ENCODE measurements at places on chromosomes 6 and 20. TPM values are rescaled to one million over a fixed set of nuclear protein-coding genes. Genes with fewer than 3 reads are reported as not detected.

- DNase-seq: no peak
Observed at GRCh38 chr6:133333852-133334251, 92.7 kb downstream of the EYA4 start.

DNA sequence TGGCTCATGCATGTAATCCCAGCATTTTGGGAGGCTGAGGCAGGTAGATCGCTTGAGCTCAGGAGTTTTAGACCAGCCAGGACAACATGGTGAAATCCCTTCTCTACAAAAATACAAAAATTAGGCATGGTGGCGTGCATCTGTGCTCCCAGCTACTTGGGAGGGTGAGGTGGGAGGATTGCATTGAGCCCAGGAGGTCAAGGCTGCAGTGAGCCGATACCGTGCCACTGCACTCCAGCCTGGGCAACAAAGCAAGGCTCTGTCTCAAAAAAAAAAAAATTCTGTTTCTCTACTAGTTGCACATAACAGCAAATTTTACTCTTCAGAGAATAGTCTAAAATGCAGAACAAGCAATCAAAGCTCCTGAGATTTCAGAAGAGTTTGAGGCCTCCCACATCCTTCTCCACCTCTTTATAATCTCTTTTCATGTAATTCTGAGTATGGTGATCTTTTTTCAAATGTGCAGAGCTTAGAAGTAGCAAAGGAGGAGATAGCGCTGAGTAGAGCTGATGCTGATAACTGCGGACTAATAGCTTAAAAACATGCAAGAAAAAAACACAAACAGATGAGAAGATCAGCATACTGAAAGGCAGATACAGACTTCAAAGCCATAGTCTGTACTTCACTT, 23.3 kb downstream of the LRRN4 start:
- DNase-seq: no peak

DNA sequence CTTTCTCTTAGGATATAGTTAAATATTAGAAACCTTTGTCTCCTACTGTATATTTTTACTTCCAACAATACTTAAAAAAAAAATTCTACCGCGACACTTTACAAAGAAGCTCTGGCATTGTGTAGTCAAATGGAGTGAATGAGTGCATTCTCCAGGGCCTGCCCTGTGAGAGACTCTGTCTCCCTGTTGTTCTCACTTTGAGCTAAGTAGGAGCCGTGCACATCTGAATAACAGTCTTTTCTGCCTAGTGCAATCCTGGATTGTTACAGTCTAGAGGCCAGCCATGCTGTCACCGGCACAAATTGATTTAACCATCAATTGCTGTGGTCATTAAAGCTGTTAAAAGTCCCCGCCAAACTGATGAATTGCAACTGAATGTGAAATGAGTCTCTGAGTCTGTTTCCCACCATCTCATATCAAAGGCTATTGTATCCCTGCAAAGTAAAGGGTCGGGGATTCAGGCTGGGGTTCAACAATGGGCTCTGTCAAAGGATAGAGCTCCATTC, 156.0 kb downstream of the RFPL4B start:
- no peak for DNase-seq

SEL1L2 gene
- not detected for total RNA-seq

MYCT1 gene
- not detected for total RNA-seq

DTNBP1 gene
- total RNA-seq: 73.0 TPM

SGK2 gene
- 1.7 TPM for total RNA-seq

GRCh38 chr6:118724211-118724610, 72.8 kb upstream of the CEP85L start:
- DNase-seq: peak; percentile 52

DNA sequence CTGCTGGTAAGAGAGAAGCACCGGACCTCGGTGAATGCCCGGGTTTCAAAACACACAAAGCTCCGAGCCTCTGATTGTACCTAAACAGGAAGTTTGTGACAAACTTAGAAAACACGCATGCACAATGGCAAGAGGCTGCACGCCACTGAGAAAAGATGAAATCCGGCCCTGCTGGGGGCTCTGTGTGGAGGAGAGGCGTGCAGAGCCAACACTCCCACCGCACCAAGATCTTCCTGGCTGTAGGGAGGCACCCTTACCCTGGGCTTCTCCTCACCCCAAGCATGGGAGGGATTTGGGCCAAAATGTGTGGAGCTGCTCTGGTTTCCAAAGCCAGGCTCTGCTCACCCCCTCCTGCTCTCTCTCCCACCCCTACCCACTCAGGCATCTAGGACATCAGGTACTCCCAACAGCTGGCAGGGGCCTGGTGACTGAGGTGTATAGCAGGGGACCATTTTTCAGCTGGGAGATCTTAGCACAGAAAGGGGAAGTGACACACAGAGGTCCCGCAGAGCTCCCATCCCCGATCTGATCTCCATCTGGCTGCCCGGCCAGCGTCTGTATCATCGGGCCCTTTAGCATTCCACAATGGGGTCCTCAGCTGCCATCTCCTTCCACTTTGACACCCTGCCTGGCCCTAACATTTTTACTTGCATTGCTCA, 84.2 kb downstream of the TRERF1 start:
- DNase-seq: peak; percentile 61

- no peak for DNase-seq
Observed at GRCh38 chr6:68978411-68978810, 343.3 kb downstream of the ADGRB3 start.

OOEP gene
- total RNA-seq: 0.97 TPM

GRCh38 chr6:155377061-155377460, 62.8 kb upstream of the TFB1M start:
- DNase-seq: no peak

MDFI gene
- not detected for total RNA-seq

DNA sequence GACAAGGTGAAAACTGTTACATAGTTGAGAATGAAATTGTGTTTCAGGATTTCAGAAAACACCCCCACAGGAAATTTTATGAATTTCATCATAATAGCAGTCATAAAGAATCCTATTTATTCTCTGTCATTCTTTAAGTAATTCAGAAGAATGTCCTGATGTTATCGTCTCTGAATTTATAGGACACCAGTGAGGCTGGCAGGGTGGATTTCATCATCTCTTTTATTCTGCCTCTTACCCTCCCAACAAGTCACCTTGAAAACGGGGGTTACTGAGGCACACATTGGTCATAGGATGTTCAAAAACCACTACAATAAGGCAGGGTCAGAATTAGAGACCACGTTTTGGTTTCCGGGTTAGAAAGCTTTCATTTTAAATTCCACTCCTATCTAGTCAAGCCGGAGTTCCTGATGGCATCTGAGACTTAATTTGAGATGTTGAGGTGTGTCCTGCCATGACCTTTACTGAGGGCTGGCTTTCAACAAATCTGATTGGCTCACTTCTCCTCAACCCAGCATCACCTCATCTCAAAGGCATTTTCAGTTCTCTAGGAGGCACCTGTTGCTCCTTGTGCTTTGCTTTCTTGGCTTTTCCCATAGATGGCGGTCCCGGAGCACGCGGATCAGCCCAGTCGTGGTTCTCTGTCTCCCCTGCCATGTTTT, 230.6 kb upstream of the SUPT3H start:
- no peak for DNase-seq

ATP9A gene
- 0.22 TPM for total RNA-seq

EPPIN gene
- not detected for total RNA-seq

DNA sequence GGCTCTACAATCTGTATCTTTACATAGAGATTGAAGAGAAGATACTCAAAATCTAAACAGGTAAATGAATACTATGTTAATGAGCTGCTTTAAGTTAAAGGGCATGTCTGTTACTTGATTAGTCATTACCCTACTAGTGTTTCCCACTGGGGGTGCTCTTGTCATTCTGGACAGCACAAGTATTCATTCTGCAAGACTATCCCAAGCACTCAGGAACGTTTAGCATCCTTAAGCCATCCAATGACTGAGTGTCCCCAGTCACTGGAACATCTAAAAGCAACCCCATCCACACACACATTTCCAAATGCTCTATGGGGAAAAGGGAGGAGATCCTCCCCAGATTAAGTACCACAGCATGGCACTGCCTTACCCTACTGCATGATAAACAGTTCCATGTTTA, 25.7 kb downstream of the EZR start:
- peak; percentile 68 for DNase-seq

GRCh38 chr6:16769986-16770376, 8.7 kb upstream of the ATXN1 start:
- no peak for DNase-seq

TAF8 gene
- total RNA-seq: 62.1 TPM

DNA sequence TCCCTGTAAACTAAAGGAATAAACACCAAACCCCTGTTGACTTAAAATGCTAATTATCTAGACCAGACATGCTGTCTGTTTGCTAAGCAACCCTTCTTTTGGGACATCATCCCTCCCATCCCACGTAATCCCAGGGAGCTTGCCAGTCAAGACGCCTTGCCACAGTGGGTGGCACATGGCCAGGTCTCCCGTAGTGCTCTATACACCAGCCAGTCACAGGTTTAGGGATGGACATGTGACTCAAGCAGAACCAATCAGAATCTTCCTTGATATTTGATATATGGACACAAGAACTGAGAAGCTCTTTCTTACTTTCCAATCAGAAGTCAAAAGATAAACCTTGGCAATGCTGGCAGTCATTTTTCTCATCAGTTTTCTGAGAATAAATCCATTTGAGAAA, 60.0 kb downstream of the CNKSR3 start:
- DNase-seq: no peak

DNA sequence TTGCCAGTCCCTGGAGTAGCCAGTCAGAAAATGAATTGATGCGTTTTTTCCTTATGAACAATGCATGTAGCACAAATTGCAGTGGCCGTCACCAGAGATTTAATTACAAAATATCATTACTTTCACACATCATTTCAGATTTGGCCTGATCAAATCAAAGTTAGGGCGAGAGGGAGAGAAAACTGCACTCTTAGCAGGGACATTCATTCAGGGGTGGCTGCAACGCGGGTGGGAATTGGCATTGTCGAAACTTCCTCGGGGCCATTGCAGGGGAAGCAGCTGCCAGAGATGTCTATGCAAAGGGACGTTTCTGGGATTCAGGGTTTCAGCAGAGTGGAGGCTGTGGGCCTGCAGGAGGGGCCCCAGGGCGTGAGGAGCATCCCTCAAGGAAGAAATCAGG, 76.5 kb upstream of the TOP1 start:
- no peak for DNase-seq

TRIM40 gene
- not detected for total RNA-seq

- DNase-seq: no peak
Observed at GRCh38 chr20:53527196-53527595, 66.4 kb downstream of the ZNF217 start.

DNA sequence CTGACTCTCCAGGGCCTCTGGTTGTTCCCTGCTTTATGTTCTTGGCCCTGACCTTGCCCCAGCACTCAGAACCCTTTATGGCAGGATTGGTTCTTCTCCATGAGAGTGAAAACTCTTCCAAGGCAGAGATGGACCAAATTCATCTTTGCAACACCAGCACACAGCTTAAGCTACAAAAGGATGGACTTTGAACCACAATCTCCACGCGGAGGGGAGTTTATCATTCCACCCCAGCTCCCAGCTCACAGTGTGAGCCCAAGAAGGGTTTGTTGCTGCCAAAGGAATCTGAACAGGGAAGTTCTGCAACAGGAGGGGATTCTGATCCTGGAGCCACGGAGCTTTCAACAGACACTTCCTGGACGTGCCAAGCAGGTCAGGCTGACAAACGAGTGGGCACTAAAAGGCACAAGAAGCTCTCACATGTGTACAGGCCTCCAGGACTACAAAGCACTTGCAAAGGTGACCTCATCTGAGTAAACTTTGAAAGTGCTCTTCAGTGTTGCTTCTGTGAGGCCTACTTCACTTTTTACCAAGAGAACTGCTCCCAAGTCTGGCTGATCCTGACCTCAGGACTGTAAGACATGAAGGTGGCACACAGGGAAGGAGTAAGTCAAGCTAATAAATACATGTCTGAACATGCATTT, 8.9 kb downstream of the FITM2 start:
- no peak for DNase-seq

- DNase-seq: no peak
Observed at GRCh38 chr6:141486942-141487341, 645.8 kb upstream of the GJE1 start.

POM121L2 gene
- not detected for total RNA-seq

GRCh38 chr6:114339706-114340105, 3.1 kb downstream of the HS3ST5 start:
- no peak for DNase-seq

SMLR1 gene
- not detected for total RNA-seq

- no peak for DNase-seq
Observed at GRCh38 chr6:86031713-86032112, 389.0 kb upstream of the SYNCRIP start.

- DNase-seq: no peak
Observed at GRCh38 chr20:56420028-56420427, 8.0 kb downstream of the CASS4 start.

DNA sequence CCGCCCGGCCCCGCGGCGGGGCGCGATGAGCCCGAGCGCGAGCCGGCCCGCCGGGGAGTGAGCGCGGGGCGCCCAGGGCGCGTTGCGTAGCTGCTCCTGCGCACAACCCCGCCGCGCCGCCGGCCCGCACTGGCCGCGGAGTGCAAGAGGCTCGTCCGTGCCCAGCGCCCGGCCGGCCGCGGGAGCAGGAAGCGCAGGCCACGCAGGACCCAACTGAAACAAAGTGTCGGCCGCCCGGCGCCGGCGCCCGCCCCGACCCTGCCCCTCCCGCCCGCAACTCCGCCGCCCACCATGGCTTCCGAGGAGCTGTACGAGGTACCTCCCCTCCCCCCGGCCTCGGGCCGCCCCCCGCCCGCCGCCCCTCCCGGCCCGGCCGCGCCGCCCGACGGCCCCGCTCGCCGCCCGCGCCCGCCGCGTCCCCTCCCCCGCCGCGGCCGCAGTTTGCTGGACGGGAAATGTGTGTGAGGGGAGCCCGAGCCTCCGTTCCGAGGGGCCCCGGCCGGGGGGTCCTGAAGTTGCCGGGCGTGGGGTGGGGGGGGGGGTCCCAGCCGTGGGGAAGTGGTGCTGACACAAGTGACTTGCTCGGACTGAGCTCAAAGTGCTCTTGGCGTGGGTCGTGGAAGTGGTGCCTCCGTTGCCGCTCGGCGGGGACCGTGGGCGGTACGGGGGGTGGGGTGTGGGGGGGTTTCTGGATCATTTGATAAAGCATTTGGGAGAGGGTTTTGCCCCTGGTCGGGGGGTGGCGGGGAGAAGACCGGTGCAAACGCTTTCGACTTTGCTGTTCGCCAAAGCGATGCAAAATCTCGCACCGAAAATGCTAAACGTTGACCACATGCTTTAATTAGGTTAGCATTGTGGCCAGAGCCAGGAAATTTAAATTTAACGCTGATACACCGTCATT, 539 bp downstream of the CDYL start:
- DNase-seq: peak; percentile 66

- no peak for DNase-seq
Observed at GRCh38 chr6:133590196-133590595, 298.7 kb upstream of the TCF21 start.

- DNase-seq: no peak
Observed at GRCh38 chr6:6657085-6657819, 68.7 kb downstream of the LY86 start.

DNA sequence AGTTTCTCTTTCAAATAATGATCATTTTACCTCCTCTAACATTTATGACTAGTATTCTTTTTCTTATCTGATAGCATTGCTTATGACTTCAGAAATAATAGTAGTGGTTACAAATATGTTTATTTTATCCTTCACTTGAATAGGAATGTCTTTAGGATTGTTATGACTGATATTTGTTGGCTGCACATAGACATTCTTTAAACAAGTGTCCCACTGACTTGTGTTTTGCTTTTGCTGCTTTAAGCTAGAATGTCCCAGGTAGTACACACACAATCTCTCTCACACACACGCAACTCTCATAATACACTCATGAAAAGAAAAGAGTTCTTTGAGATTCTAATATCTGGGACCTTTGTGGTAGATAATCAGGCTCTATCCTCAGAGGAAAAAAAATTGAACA, 21.6 kb downstream of the KIAA1586 start:
- no peak for DNase-seq

GRCh38 chr6:22666586-22666985, 97.2 kb downstream of the HDGFL1 start:
- no peak for DNase-seq

GRCh38 chr20:1396264-1396663, 3.4 kb upstream of the FKBP1A start:
- DNase-seq: no peak
